ENCODE measurements at places on chromosomes 7 and 10.

- no peak for DNase-seq
These were observed 1260.3 kb downstream of the XPNPEP1 start for GRCh38 chr10:108662975-108663374.

DNA sequence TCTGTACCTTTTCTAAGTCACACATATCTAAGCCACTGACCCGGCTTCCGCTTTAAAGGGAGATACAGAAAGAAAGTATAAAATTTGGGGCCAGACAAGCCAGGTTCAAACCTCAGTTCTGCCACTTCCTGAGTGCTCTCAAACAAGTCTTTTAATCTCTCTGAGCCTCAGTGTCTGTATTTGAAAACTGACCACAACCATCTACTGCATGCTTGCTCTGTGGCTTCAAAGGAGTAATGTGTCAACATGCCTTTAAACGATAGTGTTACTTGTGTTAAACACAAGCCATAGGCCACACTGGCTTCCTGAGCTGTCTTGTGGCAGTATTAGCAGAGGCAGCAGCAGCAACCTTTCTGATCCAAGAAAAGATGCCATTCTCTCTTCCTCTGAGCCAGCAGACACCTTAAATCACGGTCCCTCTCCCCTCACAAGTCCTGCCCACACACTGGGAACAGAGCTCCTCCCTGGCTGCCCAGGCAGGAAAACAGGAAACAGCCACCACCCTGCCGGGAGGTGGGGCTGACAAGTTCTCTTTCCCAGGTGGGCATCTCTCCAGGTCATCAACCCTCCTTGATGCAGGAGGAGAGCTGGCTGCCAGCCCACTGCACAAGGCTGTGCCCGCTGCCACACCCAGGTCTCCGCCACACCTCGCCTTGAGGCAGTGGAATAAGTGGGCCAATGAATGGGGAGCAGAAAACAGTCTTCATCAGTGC lies 10.7 kb downstream of the HIP1 start:
- no peak for DNase-seq

- DNase-seq = no peak
These were observed 282.6 kb downstream of the CAMK1D start for GRCh38 chr10:12631787-12632562.

DNA sequence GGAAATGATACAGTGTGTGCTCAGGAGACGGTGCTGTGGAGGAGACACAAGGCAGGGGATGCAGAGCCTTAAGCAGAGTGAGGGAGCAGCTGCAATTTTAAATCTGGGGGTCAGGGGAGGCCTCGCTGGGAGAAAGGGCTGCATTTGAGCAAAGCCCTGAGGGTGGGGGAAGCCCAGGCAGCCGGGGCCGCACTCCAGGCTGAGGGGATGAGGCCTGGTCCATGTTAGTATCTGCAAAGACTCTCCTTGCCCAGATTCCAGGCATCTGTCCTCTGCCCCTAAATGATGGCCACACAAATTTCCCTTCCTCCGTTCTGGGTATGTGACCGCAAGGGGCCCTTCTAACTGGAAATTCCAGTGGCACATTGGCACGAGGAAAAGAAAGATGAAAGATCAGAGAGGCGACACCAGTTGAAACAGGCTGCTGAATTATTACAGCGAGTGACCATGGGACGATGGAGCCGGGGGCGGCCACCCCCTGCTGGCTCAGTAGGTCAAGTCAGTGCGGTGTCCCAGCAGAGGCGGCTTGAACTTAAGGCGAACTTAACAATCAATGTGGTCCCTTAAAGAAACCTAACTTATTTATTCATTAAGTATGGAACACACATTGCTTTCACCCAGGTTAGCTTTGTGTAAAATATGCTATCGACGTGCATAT lies 62.3 kb upstream of the KAT6B start:
- DNase-seq = no peak

- DNase-seq = no peak
These were observed 155.1 kb downstream of the ETV1 start for GRCh38 chr7:13834328-13834761.

DNA sequence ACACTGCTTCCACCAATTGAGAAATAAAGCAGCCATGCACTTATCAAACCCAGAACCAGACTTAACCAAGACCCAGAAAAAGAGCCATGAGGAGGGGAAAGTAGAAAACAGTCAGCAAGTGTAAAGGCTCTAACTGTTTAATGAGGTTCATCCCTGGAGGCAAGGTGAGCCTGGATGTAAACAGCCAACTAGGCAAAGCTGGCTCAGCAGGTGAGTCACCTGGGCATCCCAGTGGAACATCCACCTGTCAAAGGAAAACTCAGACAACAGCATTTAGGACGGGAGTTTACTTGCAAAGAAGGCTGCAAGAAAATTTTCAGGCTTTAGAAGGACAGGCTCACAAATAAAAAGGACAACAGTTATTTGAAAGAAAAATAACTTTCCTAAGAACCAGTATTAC lies 153.0 kb downstream of the SNX13 start:
- no peak for DNase-seq

DNA sequence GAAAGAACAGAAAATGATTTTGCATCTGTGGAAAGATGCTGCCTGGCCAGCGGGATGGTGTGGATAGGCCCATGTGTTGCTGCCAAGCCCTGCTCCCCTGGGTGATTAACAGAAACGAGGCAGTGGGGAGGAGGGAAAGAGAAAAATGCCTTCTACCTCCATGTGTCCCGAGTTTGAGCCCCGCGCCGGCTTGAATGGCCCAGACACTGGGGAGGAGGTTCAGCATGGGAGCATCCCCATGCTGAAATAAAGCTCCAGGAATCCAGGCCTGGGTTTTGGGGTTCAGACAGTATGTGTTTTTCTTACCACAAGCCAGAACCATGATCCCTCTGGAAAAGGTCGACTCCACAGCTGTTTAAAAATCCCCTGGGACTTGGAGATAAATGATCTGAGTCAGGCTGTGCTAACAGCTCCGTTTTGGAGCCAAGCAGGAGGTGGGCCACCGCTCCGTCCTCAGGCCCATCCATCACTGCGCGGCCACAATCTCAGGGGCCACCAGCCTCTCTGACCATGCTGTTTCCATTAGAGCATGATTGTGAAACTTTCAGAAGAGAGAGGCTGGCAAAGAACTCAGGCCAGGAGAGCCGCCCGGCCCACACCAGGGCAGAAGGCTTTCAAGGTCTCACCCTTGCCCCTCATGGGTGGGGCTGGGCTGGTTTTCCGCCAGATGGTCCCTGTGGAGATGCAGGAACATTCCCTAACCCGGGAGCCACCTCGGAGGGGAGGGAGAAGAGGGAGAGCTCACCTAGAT lies 299.7 kb downstream of the ZEB1 start:
- no peak for DNase-seq

DNA sequence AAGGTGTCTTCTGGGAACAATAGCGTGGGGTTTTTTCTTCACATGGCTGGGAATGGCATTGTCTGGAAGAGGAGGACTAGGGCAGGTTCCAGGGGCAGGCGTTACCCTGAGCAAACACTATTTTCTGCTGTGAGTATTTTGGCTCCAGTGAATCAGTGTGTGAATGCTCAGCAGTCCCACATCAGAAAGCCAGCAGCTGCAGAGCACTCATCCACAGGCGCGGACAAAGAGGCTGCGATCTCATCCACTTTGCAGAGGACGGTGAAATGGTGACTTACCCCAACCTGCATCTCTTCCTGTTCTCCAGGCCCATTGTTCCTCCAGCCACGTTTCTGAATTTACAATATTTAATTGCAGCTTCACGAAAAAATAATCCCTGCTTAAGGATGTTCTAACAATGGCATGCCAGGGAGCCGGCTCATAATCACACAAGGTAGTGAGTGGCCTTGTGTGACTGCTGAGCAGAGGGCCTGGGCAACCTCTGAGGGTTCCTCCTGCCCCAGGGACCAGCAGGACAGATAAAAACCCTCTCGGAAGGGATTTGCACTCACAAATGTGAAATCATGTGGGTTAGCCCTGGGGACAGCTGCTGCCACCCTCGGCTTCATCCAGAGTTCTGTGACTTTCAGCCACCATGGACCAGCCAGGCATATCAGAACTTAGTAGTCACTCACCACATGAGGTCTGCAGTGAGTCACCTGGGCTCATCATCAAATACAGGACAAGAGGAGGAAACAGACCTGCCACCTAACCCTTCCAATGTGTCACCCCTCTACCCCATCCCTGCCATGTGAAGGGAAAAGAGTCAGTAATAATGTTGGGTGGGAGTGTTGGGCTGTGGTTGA lies 65.0 kb upstream of the EN2 start:
- DNase-seq = no peak

GRCh38 chr7:40234046-40234445 lies 99.2 kb downstream of the SUGCT start:
- no peak for DNase-seq

DNA sequence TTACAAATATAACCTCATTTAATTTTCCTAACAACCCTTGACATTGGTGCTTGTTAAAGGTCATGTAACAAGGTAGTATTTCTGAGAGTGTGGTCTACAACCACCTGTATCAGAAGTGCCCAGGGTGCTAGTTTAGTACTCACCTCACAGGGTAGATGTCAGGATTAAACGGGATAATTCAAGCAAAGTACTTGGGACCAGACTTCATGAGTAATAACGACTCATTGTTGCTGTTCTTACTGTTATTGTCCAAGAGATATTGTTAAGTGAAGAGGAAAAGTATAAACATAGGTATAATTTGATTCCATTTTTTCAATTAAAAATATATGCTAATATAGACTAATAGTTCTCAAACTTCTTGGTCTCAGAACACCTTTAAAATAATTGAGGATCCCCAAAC lies 179.3 kb downstream of the WNT2 start:
- DNase-seq = no peak

DNA sequence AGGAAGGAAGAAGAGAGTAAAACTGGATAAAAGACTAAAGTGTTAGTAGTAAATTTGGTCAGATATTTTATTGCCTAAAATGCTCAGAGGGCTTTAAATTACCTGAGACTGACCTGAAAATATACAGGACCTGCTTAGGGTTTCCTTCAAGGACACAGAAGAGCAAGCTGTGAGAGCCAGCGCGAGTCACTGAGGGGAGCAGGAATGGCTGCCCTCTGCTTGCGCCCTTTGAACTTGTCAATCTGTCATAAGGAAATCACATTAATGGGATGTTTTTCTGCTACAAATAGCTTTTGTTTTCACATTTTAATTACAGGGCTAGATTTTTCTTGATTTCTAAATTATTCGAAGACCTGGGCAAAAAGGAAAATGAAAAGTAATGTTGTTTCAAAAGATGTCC lies 26.9 kb downstream of the DNAJB9 start:
- DNase-seq = no peak

DNA sequence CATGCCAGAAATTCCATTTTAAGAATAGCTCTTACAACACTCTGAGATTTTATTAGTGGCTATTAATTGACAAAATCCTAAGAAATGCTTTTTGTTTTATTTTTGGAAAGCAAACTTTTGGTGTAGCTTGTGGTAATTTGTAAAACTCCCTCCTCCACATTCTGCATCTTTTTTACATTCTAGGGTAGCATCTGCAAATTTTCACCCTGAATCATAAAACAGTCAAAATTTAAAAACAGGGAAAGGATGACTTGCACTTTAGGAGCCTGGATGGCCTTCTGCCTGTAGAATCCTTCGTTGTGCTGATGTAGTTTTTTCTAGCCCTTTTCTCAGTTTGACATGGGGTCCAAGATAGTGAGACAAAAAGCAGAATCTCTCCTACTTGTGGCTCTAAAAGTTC lies 316.1 kb downstream of the ADRA2A start:
- no peak for DNase-seq

- DNase-seq = no peak
These were observed 103.3 kb upstream of the PFKP start for GRCh38 chr10:2963889-2964631.

DNA sequence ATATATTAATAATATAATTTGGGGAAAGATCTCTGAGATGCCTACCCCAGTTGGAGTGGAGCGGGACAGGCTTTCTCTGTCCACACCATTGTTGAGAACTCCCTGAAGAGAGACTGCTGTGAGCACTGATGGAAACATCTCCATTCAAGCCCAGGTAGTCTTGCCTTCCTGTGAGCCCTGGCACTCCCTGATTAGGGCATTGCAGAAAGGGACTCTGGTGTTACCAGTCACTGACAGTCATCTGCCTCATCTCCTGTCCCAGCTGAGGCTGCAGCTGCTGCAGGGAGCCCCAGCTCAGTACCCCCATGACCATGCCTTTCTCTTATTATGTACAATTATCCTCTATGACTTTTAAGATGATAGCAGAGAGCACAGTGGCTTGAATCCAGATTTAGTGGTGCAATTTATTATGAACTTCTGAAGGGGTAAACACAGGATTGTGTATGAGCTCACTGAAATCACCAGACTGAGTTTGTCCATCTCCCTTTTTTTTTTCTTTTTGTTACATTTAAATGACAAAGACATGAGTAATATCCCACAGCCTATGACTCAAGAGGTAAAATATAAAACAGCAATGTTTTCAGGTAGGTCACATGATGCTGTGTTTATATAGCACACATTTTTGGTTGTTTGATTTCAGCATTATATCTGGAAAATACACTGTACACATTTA lies 236.9 kb downstream of the SLC25A13 start:
- DNase-seq = no peak

DNA sequence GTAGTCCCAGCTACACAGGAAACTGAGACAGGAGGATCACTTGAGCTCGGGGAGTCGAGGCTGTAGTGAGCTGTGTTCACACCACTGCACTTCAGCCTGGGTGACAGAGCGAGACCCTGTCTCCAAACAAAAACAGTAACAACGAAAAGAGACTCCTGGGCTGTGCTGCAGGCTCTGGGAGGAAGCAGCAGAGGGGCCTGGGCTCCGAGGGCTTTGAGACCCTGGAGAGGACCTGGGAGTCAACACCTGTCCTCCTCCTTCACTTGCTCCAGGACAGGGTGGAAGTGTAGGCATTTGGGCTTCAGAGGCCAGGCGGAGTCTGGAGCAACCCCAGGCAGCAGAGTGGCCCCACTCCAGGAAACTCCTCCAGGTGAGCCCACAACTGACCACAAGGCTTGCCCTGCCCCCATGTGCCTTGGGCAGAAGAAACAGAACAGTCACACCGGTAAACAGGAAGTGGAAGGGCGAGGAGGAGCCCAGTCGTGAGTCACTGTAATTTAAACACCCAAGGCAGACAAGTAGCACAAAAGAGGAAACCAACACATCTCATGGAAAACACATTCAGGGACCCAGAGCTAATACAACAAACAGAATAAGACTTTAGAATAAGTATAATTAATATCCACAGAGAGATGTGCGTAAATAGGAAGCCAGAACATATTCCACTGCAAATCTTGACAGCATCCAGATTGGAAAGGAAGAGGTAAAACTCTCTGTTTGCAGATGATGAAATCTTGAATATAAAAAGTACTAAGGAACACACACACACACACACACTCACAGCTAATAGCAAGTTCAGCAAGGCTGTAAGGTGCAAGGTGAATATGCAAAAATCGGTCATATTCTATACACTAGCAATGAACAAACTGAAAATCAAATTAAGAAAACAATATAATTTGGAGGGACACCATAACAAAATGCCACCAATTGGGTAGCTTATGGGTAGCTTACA lies 20.5 kb upstream of the RASGEF1A start:
- DNase-seq = no peak

Data from smooth muscle cell of the brain vasculature (primary cell).